ENCODE measurements at places on chromosomes 12 and 14.

DNA sequence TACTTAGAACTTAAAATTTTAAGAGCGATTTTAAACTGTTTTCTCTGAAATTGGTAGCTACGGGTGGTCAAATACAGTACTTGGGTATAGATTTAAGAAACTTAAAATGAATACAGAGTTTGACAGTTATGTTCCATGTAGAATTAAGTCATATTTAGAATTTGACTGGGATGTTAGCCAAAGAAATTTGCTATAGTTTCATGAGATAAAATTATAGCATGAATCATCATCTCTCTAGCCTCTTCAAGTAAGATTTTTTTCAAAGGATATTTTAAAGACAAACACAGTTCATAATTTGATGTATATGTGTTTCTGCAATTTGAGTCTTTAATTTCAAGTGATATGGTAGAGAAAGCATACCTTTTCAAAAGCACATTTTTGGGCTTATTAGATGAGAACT lies 41.0 kb downstream of the ZCRB1 start:
- DNase-seq, result no peak

- DNase-seq, result no peak
Observed at GRCh38 chr14:100416921-100417860, 94.1 kb downstream of the SLC25A47 start.

- no peak for DNase-seq
Observed at GRCh38 chr12:48795550-48796455, 6.9 kb upstream of the ADCY6 start.

DNA sequence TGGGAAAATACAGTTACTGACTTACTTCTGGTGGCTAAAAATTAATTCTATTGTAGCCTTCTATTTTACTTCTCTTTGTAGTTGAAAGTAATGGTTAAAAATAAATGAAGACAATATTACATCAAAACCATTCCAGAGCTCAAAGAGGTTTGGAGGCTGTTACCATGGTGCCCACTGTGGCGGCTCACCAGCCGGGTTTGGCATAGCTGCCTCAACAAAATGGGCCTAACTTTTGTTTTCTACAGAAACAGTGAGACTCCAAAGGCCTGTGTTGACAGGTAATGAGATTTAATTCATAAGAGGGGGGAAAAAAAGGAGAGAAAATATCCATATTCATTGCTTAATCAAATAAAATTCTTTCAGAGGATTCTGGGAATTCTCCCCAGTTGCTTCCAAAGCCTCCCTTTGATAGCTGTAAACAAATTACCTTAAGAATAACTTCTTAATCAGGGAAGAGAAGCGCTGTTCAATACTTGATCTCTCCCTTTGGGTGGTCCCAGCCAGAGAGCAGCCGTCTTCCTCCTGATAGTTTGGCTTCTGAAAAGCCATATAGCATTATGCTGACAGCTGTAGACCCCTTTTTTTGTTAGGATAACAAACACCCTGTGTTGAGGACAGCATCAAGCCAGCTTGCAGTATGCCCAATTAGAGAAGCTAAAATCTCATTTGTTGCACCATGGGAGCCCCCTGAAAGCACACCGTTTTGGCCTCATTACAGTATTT lies 266.8 kb downstream of the NEDD1 start:
- DNase-seq, result no peak

DNA sequence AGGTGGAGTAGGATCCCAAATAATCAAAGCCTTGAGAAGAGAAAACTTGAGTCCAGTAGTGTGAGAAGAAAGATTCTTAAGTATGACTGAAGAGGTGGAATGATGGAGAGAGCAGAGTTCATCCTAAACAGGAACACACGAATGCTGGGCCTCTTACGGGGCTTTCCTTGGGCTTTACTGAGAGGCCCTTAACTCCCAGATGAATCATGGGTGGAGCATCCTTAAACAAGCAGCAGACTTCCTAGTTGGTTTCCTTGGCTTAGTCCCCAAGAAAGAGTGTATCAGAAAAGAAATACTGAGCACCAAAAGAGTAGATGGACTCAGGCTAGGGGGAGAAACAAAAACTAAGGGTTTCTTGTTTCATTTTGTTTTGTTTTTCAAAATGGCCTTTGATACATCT lies 132.5 kb downstream of the GPR135 start:
- DNase-seq, result no peak
